ENCODE measurements at places on chromosomes 11 and 22.

DNA sequence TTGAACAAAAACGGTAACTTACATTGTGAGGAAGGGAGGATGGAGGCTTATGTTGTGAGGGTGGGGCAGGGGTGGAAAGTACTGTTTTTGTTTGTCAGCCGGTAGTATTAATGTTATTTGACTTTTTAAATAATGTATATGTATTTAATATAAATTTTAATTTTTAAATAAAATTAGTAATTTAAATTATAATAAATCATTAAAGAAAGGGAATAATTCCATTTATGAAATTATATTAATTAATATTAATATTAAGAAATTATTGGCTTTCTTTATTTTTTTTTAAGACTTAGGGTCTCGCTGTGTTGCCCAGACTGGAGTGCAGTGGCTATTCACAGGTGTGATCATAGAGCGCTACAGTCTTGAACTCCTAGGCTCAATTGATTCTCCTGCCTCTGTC, 24.0 kb upstream of the TNRC6B start:
- no peak for DNase-seq

DNA sequence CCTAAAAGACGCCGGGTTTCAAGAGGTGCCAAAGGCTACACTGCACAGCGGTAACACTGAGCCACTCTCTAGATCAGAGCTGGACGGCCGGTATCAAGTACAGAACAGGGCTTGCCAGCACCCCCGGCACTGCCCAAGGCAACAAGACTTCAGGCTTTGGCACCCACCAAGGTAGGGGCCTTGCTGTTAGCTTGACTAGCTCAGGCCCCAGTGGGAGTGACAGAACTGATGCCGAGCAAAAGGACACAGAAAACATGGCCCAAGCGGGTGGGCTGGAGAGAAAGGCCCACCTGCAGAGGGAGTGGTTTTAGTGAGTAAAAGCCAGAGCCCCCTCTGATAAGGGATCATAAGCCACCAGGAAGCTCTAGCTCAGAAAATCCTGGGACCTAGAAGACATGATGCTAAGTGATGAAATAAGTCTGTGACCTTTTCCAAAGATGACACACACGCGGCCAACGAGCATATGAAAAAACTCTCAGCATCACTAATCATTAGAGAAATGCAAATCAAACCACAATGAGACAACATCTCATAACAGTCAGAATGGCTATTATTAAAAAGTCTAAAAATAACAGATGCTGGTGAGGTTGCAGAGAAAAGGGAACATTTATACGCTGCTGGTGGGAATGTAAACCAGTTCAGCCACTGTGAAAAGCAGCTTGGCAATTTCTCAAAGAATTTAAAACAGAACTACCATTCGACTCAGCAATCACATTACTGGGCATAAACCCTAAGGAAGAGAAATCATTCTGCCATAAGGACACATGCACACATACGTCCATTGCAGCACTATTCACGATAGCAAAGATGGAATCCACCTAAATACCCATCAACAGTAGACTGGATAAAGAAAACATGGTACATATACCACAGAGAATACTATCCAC, 12.9 kb downstream of the EHD1 start:
- peak; percentile 96 for DNase-seq

- DNase-seq, result no peak
These were observed 17.6 kb upstream of the SPON1 start for GRCh38 chr11:13944911-13945425.

DNA sequence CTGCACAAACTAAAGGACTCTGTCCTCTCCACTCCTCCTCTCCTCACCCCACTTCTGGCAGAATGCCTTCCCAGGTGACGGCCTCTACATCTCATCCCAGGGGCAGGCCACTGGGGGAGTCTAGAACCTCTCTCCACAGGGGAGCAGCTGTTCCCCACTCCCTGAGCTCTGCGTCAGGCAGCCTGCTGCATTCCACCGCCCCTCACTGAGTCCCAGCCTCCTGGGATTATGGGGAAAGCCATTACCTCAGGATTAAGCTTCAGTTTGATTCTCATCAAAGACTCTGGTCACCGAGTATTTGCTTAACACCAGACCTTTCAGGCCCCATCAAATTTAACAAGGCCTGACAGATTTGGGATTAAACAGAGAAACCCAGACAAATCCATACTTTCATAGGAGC, 405.9 kb downstream of the NXPE2 start:
- DNase-seq, result no peak

DNA sequence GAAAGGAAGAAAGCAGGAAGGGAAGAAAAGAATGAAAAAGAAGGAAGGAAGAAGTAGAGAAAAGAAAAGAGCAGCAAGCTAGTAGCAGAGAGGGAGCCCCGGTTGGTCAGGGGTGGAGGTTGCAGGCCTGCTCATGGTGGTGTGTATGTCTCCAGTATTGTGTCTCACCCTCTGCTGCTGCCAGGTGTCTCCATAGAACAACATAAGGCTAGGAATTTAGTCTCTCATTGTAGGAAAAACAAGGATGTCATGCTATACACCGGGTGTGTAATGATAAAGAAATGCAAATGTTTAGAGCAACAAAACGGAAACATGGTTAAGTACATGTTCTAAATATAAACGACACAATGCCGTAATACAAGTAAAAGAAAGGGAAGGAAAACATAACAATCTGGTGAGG, 342.5 kb downstream of the NTM start:
- peak; percentile 22 for DNase-seq

DNA sequence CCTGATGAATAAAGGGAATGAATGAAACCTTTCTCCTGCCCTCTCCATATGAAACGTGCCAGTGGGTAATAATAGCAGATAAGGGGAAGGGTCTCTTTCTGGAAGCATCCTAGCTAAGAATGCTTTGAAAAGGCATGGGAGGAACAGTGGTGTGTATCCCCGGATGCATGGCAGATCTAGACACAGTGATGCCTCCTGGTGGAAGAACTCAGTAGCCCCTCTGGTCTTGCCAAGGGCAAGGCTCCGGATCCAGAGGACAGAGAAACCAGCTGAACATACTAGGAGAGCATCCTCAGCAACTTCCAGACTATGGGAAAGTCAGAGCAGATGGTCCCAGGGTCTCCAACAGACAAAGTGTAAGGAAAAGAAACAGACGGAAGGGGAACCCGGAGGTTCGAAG, 6.4 kb downstream of the BAIAP2L2 start:
- DNase-seq, result peak; percentile 38

DNA sequence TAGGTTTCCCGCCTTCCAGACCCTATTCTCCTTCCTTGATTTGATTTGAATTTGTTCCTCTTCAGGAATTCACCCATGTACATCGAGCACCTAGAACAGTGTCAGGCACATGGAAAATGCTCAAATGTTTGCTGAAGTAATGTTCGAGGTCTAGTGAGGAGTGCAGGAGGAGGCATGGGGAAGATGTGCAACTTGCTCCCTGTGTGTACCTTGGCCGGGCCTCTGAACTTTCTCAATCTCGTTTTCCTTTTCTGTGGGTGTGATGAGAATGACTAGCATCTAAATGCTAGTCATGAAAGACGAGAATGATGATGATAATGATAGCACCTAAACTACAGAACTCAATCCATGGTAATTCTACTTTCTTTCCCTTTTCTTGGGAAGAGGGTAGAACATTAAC, 279.1 kb upstream of the PLET1 start:
- no peak for DNase-seq

Measured in cardiac fibroblast (primary cell).